Aorta (tissue), 5 donors: ENCODE measurements at places on chromosomes 1 and 21. TPM values are rescaled to one million over a fixed set of nuclear protein-coding genes. Genes with fewer than 3 reads are reported as not detected.

The SPRR2G gene
- polyA plus RNA-seq, result not detected

- H3K4me1 ChIP-seq, result no peaks in the 10 kb centered on the region
- H3K27ac ChIP-seq, result no peak overlapping the region
- no peak overlapping the region for H3K4me3 ChIP-seq
- no peaks in the 10 kb centered on the region for H3K27me3 ChIP-seq
These were observed 348.5 kb downstream of the TGFB2 start for GRCh38 chr1:218693599-218693998.

DNA sequence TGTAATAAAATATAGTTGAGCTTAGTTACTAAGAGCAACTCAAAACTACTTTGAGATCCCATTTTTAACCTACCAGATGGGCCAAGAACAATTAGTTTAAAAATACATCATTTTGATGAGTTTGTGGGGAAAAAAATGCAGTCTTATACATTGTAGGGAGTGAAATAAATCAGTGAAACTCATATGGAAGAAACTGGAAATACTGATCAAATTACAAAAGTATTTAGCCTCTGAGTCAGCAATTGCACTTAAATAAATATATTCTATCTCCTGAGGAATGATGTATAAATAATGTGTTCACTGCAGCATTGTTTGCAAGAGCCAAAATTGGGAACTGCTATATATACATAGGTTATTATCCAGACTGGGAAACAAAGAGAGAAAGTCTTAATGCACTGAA is 4.6 kb upstream of the SMCP start:
- DNase-seq, result no peak

- DNase-seq, result no peak
- no peaks in the 10 kb centered on the region for H3K36me3 ChIP-seq
- no peaks in the 10 kb centered on the region for H3K4me1 ChIP-seq
- no peak overlapping the region for H3K4me3 ChIP-seq
- no peak overlapping the region for H3K27ac ChIP-seq
- no peaks in the 10 kb centered on the region for H3K27me3 ChIP-seq
These were observed 45.7 kb upstream of the POU3F1 start for GRCh38 chr1:38092256-38092655.

DNA sequence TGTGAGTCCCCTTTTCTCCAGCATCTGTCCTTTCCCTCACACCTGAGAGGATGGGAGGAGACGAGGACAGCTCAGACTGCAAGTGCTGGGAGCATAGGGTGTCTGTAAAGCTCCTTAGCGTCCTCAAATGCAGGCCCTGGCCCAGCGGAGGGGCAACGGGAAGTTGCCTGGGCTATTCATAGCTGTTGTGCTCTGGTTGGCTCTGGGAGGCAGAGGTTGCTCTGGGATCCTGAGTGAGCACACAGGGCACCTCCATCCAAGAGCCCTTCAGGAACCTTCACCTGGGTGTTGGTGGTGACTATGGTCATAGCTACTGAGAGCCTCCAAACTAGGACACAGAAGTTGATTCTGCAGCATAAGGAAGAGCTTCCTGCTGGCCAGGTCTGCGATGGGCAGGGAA is 2.6 kb downstream of the PADI1 start:
- no peak overlapping the region for H3K4me3 ChIP-seq
- no peaks in the 10 kb centered on the region for H3K4me1 ChIP-seq
- no peak for DNase-seq
- H3K27ac ChIP-seq, result no peak overlapping the region

DNA sequence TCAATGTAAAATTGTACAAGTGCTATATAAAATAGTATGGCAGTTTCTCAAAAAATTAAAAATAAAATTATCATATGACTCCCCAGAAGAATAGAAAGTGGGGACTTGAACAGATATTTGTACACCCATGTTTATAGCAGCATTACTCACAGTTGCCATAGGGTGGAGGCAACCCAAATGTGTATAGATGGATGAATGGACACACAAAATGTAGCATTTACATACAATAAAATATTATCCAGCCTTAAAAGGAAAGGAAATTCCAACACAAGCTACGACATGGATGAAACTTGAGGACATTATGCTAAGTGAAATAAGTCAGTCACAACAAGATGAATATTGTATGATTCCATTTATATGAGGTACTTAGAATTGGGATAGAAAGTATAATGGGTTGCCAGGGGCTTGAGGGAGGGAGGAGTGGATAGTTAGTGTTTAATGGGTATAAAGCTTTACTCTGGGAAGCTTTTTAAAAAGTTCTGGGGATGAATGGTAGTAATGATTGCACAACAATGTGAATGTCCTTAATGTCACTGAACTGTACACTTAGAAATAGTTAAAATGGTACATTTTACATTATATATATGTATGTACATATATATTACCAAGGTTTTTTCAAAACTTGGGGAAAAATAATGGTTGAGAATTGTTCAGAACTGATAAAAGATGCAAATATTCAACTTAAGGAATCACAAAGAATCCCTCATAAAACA is 53.0 kb upstream of the ADORA3 start:
- H3K4me1 ChIP-seq, result no peaks in the 10 kb centered on the region
- DNase-seq, result no peak
- H3K4me3 ChIP-seq, result no peak overlapping the region
- H3K36me3 ChIP-seq, result no peaks in the 10 kb centered on the region
- H3K27me3 ChIP-seq, result no peaks in the 10 kb centered on the region

- no peaks in the 10 kb centered on the region for H3K4me1 ChIP-seq
- H3K27ac ChIP-seq, result no peak overlapping the region
- H3K36me3 ChIP-seq, result no peaks in the 10 kb centered on the region
- no peak overlapping the region for H3K4me3 ChIP-seq
These were observed 58.1 kb upstream of the COA6 start for GRCh38 chr1:234315091-234315541.

DNA sequence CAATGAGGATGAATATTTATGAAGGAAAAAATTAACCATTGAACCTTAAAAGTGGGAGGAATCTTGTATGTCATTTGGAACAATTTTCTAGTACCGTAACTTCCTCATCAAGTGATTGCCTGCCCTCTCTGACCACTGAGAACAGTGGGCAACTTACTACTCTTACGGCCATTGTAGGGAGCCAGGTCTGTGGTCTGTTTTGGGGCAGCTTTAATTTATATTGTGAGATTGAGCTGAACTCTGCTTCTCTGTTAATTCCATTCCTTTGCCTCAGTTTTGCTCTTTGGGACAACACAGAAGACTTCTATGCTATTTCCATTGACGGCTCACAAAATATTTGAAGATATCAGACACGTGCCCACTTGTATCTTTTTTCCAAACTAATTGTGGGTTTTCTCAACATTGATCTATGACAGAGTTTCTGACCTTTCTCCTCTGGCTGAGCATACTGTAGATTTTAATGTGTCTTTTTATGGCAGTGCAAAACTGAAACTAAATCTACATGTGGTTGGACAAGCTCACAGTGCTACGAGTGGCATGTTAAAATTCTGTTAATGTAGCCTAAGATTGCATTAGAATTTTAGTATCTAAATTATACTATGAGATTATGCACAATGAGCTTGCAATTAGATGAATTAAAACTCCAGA is 27.8 kb upstream of the ZNF281 start:
- no peak for DNase-seq
- H3K4me1 ChIP-seq, result no peaks in the 10 kb centered on the region
- no peaks in the 10 kb centered on the region for H3K27me3 ChIP-seq
- H3K4me3 ChIP-seq, result no peak overlapping the region

GRCh38 chr1:41508290-41508689 is 23.8 kb upstream of the EDN2 start:
- H3K4me3 ChIP-seq, result no peak overlapping the region
- H3K27ac ChIP-seq, result no peak overlapping the region

DNA sequence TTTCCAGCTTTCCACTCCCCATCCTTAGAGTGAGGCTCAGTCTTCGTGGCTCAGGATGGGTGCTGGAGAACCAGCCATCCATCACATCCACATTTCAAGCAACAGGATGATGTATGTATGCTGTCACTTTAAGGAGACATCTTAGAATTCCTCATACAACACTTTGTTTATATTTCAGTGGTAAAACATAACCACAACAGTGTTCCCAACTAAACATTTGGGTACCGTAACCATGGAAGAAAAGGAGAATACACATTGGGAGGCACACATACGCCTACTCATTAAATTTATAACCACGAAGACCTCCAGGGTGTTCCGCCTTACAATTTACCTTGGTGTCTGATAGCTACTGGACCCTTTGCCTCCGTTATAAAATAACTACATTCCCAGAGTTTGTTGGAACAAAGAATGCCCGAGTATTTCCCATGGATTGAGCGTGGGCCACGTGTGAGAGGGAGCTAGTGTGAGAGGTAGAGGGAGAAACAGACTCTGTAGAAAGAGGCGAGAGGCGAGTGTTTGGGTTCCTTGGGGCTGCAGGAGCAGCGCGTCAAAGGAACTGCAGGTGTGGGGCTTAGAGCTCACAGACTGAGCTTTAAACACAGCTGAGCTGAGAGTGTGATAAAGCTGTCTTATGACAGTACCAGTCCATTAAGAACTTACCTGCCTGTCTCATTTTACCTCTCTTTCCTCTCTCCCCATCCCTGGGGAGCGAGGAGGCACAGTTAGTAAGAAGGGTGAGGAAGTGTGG is 111.5 kb upstream of the USP24 start:
- no peak overlapping the region for H3K4me3 ChIP-seq
- no peaks in the 10 kb centered on the region for H3K36me3 ChIP-seq
- H3K27ac ChIP-seq, result no peak overlapping the region
- no peaks in the 10 kb centered on the region for H3K4me1 ChIP-seq

DNA sequence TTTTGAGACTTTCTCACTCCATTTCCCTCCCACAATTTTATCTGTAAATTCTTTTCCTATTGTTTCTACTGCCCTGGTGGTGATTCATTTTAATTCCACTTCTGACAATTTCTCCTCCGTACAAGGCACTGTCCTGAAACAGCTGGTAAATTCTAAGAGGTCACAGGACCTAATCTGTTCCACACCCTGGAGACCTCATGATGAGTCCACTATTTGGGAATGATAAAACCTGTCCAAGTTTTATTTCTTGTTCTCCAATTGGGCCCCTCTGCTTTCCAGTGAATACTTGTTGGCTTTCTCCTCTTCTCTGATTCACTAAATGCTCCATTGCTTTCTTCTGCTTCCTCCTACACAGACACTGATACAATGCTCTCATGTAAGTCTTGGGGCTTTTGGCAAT is 343.1 kb upstream of the DUSP10 start:
- H3K4me3 ChIP-seq, result no peak overlapping the region
- H3K27ac ChIP-seq, result no peak overlapping the region
- H3K36me3 ChIP-seq, result no peaks in the 10 kb centered on the region
